ENCODE measurements at places on chromosomes 13 and 19.
A peak's percentile ranks its signal among the peaks of the same experiment; 100 is the strongest.

DNA sequence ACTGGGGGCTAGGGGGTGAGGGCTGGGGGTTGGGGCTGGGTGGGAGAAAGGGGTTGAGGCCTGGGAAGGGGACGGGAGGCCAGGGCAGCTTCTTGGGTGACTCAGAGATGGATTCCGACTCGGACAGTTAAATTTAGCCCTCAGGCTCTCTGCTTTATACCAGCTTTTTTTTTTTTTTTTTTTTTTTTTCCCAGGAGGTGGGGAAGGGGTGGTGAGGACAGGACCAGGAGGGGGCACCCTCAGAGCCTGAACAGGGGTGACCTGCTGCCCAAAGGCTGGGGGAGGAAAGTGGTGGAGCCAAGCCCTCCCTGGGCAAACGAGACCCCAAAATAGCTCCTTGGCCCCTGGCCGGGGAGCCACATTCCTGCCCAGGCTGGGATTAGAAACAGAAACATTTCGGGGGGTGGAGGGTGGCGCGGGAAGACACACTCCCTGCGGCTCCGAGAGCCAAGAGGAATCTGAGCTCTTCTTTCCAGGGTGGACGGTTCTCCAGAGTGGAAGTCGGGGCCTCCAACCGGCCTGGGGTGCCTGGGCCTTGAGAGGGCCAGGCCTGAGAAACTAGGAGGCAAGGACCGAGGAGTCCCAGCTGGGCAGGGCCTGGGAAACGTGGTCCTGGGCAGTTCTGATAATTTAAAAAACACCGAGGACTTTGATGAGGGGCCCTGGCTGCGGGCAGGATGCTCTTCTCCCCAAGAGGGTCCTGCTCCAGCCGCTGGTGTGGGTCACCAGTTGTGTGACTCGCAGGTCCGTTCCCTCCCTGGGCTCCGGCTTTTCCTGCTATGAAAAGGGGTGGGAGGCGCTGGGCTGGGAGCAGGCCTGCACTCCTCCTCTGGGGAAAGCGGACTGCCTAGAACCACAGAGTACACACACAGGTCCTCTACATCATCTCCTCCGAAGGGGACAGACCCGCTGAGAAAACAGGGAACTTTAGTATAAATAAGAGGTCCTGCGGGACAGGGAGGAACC is 813 bp upstream of the DMPK start:
- no peak for DNase-seq

- DNase-seq = no peak
Observed at GRCh38 chr19:8120636-8121480, 28.5 kb downstream of the FBN3 start.

- DNase-seq = no peak
Observed at GRCh38 chr19:57016076-57016475, 103.7 kb upstream of the USP29 start.

GRCh38 chr19:511101-511851 is 4.0 kb downstream of the TPGS1 start:
- peak; percentile 59 for DNase-seq

DNA sequence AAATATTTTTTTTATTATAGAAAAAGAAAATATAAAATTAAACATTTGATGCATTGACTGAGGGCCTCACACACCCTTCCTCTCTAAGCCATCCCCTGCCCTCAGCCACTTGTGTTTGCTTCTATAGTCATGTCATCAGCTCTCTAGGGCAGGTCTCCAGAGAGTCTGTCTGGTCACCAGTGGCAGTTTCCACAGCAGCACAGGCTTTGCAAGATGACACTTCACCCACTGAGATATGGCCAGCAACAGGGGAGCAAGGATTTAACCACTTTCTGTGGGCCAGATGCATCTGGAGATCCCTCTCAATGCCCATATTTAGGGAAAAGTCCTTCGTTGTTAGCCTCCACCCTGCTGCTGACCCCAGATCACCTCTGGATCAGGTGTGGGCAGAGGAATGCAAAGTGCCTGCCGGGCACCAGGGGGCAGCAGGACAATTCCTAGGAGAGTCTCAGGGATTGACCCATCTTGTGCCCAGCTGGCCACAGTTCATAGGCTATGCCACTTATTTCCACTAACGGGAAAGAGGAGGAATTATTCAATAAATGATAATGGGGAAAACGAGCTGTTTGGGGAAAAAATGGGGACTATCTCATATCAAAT is 4.8 kb downstream of the ABCC4 start:
- DNase-seq = no peak

GRCh38 chr13:50594276-50595051 is 249.0 kb downstream of the DLEU7 start:
- peak; percentile 35 for DNase-seq

GRCh38 chr19:6263735-6264444 is 15.9 kb downstream of the MLLT1 start:
- DNase-seq = no peak

Data from stimulated activated CD8-positive, alpha-beta memory T cell treated with anti-CD3 and anti-CD28 coated beads, Interleukin-4, amount 100 ng/mL, for 24 hours (primary cell).